ENCODE measurements at places on chromosomes 13 and 19.

DNA sequence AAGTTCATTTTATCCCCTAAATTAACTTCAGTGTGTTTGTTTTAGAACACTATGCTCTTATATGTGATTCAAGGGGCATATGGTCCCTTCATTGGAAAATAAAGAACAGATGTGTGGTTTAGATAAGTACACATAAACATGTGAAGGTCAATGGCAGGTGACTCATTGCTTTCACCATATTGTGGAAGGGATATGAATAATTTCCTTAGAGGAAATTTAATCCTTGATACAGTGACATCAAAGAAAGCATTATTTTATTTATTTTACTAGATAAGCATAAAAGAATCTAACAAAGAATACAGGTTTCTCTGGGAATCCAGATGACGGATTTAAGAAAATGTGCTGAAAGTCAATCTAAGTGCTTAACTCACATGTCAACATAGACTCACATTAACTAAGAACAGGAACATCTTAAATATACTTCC lies 373.5 kb downstream of the KCTD12 start:
- DNase-seq: no peak

DNA sequence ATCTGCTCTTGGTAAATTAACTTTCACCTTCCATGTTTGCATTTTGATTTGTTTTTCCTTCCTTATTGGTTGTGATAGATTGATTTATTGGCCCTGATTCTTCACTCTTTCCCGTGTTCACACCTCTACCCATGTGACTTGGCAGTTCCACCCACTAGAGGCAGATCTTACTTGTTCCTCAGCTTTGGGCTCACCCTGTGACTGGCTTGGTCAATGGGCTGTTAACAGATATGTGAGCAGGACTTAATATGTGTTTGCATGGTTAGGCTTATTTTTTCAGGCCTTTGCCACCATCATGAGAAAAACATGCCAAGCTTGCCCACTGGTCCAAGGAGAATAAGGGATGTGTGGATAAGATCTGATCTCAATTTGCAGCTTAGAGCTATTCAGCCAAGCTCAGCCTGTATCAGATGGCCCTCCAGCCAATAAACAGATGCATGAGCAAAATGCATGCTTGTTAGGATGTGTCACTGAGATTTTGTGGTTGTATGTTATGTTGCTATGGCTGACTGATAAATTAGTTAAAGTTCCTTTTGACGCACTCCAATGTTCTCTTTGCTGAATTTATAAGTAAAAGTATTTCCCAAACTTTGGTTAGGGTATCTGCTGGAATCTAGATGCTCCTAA lies 48.0 kb downstream of the RGCC start:
- DNase-seq: no peak

GRCh38 chr13:92463134-92463533 lies 763.5 kb upstream of the GPC6 start:
- DNase-seq: no peak

- peak; percentile 75 for DNase-seq
Observed at GRCh38 chr19:44401139-44402115, at the start of gene ZNF285. TSS of gene ZNF285 (minus strand) at chr19:44401608. CDS start at chr19:44397213, 4,395 bp downstream.

GRCh38 chr13:112160558-112160957 lies 93.6 kb downstream of the SOX1 start:
- DNase-seq: no peak

DNA sequence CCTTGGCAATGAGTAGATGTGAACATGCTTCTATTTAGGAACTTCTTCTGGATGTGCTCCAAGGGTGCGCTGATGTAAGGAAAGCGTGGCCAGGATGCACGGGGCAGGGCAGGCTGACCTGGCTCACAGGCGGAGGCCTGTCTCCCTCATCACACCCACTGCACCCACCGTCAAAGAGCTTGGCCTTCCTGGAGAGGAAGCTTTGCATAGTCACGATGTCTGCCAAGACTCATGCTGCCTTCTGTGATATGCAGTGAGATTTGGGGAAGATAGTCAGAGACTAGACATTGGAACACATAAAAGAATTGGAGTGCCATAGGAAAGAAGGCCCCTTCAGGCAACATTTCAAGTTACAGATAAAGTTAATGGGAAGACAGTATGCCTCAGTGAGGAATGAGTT lies 82.0 kb downstream of the MYO16 start:
- DNase-seq: no peak

DNA sequence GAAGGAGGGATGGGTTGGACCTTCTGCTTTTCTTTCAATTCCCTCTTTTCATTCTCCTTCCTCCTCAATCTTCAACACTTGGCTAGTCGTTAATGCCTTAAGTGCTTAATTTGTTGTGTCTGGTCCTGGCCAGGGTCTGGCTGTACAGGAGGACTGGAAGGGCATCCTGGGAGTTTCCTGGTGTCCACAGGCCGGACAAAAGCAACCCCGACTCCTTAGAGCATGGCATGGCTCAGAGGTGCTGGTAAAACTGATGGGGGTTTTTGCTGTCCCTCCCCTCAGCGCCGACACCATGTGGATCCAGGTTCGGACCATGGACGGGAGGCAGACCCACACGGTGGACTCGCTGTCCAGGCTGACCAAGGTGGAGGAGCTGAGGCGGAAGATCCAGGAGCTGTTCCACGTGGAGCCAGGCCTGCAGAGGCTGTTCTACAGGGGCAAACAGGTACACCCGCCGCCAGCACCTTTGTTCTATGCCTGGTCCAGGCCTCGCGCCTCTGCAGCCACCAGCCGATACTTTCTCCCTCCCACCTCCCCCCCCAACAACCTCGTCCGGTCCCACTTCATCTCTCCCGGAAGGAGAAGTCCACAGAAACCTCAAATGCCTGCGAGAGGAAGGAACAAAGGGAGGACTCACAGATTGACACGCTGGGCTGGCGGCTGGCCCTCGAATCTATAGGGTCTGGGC lies 1.4 kb downstream of the UHRF1 start:
- no peak for DNase-seq

GRCh38 chr13:40389081-40389641 lies 277.3 kb downstream of the FOXO1 start:
- no peak for DNase-seq

- DNase-seq: no peak
Observed at GRCh38 chr13:83633746-83634145, 248.5 kb downstream of the SLITRK1 start.

DNA sequence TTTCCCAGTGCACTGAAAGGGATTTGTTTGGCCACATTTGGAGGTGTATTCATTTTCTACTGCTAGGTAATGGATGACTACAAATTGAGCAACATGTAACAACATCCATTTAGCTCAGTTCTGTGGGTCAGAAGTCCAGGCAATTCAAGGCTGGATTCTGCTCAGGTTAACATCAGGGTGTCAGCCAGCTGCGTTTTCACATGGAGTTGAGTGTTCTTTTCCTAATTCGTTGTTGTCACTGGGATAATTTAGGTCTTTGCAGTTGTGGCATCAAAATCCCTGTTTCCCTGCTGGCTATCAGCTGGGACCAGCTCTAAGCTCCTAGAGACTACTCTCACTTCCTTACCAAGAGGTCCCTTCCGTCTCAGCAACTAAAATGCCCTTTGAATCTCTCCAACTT lies 25.4 kb downstream of the MIR17HG start:
- no peak for DNase-seq

DNA sequence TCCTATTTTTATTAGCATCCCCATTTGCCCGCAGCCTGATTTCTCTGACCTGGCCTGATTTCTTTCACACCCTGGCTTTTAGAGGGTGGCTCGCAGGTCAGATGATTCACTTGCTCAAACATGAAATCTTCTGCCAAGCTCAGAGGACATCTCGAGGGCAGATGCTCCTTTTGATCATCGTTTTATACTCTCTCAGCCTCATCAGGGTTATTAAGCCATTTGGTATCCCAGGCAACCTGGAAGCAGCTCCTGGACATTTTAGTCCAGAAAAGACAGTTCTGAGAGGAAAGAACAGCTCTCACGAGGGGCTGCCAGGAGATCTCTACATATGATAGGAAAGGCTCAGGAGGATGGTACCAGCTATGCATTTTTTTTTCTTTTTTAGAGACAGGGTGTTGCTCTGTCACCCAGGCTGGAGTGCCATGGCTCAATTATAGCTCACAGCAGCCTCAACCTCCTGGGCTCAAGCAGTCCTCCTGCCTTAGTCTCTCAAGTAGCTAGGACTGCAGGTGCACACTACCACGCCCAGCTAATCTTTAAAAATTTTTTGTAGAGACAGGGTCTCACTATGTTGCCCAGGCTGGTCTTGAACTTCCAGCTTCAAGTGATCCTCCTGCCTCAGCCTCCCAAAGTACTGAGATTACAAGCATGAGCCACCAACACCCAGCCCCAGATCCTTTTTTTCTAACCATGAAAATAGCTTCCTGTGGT lies 165.4 kb downstream of the KATNAL1 start:
- DNase-seq: no peak

- peak; percentile 63 for DNase-seq
Observed at GRCh38 chr19:37251308-37252229, 33.6 kb downstream of the ZNF383 start.

DNA sequence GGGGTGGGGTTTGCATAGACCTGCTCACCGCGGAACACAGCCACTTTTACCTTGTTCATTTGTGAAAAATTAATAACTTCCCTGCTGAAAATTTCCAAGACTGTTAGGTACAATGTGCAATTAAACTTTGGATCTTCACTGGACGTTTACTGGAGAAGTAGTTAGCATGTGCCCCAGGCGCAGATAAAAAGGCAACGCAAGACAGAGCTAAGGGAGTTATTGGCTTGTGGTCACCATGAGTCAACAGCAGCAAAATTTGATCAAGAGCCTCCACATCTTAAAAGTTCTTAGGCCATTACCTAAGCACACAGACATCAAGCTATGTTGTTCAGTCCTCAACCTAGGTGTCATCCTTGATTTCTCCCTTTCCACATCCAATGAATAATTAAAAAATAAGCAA lies 257.0 kb downstream of the LHFPL6 start:
- no peak for DNase-seq

DNA sequence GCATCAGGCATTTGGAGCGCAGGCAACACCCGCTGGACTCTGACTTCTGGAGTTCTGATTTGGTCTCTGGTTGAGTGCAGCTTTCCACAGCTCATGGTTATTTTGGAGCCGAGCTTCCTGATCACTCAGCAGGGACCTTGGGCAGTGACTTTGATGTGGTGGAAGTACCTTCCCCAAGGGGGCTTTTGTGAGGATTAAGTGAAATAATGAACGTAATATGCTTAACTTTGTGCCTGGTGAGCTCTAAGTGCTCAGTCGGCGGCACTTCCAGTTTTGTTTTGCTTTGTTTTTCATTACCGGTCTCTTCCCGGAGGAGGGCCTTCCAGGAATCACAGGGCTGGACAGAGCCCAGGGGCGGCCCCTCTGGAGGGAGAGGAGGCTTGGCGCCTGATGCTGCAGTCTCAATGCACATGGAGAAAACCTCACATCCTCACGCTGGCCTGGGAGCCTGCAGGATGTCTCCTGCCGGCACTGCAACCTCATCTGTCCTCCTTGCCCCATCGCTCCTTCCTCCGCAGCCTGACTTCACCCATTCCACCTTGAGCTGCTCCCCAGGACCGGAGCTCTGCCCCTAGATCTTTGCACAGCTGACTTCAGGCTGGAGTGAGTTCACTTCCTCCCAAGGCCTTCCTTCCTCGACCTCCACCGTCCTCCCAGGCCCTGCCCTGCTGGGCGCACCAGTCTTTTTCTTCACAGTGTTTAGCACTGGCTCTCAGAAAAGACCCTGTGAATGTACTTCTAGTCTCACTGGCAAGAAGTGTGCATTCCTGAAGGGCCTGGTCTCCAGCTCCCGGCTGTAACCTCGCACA lies 1.5 kb downstream of the PLEKHF1 start:
- no peak for DNase-seq

DNA sequence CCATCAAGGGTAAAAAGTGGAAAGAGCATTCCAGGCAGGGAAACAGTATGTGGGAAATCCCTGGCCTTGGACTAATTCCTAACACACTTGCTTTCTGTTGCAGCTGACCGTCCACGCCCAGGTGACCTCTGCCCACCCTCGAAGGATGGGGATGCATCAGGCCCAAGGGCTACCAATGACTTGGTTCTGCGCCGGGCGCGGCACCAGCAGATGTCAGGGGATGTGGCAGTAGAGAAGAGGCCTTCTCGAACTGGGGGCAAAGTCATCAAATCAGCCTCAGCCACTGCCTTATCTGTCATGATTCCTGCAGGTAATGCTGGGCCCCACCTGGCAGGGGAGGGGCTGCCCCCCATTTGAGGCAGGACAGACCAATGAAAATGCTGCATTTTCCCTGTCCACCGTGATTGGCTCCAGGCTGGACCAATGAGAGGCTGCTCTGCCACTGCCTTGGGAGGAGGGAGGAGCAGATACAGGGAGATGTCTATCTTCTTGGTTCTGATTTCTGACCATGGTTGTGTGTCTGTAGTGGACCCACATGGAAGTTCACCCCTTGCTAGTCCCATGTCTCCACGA lies 12.6 kb downstream of the DNASE2 start:
- DNase-seq: peak; percentile 76

DNA sequence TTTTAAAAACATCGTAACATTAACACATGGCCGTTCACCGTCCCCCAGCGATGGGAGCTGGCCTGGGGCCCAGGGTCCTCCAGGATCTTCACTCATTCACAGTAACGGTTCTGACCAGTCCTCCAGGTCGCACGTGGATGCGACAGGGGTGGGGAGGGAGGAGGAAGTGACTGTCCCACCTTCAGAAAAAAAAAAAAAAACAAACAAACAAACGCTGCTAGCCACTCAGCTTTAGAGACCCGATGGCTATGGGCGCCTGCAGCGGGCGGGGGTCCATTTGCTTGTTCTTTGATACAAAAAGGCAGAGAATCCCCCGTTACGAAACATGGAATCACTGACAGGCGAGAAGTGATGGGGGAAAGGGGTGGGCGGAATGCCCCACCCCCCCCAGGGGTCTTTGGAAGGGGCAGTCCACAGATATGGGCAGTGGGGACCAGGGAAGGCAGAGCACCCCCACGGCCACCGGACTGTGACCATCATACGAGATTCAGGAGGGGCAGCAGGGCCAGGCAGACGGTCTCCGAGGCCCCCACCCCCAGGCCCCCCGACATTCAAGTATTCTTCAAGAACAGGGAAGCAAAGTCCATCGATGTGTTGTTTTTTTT lies 13.3 kb downstream of the MKNK2 start:
- no peak for DNase-seq

- no peak for DNase-seq
Observed at GRCh38 chr13:23703246-23703860, 133.1 kb downstream of the TNFRSF19 start.

DNA sequence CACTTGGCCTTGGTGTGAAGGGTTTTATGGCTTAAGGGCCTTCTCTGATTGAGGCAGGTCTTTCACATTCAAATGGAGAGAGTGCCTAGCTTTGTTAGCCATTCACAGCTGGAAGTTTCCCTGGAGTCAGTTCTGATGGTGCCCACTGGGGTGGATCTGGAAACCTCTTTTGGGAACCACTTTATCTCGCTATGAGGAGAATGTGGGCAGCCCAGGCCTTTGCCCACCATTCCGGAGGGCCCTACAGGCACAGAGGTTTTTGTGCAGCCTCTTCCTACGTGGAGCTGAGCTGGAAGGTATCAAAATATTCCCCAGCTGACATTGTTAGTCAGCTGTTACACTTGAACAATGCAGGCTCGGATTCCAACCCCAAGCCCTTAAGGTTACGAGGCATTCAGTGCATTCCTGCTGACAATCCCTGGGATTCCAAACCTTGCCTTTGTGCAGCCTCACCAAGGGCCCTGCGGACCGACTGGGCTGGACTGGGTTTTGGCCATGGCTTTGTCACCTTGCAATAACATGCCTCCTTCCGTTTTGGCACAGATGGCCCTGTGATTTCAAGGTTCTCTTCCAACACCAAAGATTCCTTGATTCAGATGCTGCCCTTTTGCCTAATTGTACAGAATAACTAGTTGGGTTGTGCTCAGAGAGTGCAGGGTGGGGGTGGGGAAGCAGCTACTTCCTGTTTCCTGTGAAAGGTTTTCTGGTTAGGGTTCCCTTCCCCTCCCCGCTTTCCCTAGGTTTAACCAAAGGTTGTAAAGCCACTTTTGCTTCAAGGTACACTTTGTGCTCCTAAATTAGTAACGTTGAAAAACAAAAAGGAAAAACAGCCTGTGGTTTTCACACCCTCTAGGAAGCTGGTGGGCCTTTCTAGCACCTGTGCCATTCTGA lies 27.0 kb downstream of the SAE1 start:
- DNase-seq: no peak
